ENCODE measurements at places on chromosomes 2 and 18.

DNA sequence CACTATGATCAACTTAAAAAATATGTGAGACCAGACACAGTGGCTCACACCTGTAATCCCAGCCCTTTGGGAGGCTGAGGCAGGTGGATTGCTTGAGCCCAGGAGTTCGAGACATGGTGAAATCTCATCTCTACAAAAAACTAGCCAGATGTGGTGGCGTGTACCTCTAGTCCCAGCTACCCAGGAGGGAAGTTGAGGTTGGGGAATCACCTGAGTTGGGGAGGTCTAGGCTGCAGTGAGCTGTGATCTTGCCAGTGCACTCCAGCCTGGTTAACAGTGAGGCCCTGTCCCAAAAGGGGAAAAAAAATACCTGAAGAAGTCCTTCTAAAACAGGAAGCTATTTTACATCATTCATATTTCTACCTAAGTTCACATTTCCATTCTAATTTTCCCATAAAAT, 144.0 kb downstream of the EML6 start:
- DNase-seq = no peak

DNA sequence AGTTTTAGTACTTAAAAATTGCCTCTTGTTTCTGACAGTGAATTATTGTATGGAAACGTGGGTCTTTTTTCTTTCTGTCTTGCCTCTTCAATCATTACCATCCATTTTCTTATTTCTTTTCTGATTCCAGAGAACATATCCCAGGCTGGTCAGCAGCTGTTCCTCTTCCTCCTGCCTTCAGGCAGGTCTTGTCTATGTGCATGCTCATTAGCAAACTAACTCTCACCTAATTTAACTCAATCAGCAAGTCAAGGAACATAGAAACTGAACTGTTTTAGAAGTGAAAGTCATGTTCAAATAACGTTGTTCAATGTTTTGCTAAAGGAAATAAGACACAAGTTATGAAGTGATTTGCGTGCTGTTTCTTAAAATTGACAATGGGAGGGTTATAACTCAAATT, 241.5 kb downstream of the PTGR3 start:
- no peak for DNase-seq

DNA sequence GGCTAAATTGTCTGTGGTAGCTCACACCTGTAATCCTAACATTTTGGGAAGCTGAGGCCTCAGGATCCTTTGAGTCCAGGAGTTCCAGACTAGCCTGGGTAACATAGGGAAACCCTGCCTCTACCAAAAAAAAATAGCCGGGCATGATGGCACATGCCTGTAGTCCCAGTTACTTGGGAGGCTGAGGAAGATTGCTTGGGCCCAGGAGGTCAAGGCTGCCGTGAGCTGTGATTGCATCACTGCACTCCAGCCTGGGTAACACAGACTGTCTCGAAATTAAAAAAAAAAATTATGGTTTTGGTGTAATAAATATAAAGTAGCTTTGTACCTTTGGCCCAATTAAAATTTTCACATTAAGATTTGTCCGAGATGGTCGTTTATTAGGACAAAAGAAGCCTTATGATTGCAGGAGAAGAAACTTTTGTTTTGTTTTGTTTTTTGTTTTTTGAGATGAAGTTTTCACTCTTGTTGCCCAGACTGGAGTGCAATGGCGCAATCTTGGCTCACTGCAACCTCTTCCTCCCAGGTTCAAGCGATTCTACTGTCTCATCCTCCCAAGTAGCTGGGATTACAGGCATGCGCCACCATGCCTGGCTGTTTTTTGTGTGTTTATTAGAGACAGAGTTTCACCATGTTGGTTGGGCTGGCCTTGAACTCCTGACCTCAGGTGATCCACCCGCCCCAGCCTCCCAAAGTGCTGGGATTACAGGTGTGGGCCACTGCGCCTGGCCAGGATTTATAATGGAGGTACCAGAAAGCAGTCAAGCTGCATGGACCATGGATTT, 4.1 kb downstream of the MTA3 start:
- DNase-seq = no peak

- no peak for DNase-seq
Observed at GRCh38 chr2:96799623-96799935, 16.5 kb upstream of the CNNM3 start.

- DNase-seq = no peak
Observed at GRCh38 chr2:6723865-6724604, 141.7 kb downstream of the CMPK2 start.

- no peak for DNase-seq
Observed at GRCh38 chr2:19198381-19198780, 160.0 kb downstream of the OSR1 start.

GRCh38 chr2:57417007-57417406, 629.6 kb upstream of the VRK2 start:
- no peak for DNase-seq

GRCh38 chr2:157355618-157356017, 30.0 kb upstream of the ERMN start:
- no peak for DNase-seq

DNA sequence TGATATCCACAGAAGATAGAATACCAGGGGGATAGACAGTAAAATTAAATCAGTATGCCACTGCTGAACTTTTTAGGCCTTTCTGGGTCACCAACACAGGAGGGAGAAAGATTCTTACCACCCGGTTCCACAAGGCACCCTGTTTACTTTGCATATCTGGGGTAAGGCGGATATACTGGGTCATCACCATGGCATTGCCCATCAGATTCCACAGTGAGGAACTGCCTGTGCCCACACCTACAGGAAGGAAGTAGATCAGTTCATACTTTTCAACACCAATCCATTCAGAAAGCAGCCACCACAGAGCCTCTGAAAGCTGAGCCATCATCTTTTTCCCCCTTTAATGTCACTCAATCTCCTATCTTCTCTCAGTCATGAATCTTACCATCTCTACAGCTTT, 2.0 kb downstream of the LMAN2L start:
- no peak for DNase-seq

DNA sequence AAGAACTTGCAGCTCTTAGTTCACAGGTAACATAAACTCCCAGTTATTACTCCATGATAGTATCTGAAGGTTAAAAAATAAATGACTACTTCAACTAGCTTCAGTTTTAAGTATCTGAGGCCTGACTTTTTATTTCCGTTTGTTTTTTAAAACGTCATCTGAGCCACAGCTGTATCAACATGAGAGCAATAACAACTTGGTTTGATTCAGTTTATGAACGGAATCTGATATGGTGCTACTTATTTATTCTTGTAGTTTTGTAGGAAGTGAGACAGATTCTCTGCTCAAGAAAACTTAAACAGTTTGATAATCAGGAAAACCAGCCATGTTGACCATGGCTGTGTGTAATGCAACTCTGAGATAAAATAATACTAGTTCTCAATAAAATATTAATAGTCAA, 34.9 kb downstream of the NAB1 start:
- no peak for DNase-seq

- no peak for DNase-seq
Observed at GRCh38 chr2:236795861-236796219, 226.2 kb downstream of the ACKR3 start.

- DNase-seq = no peak
Observed at GRCh38 chr2:127305990-127306585, 12.1 kb upstream of the ERCC3 start.

DNA sequence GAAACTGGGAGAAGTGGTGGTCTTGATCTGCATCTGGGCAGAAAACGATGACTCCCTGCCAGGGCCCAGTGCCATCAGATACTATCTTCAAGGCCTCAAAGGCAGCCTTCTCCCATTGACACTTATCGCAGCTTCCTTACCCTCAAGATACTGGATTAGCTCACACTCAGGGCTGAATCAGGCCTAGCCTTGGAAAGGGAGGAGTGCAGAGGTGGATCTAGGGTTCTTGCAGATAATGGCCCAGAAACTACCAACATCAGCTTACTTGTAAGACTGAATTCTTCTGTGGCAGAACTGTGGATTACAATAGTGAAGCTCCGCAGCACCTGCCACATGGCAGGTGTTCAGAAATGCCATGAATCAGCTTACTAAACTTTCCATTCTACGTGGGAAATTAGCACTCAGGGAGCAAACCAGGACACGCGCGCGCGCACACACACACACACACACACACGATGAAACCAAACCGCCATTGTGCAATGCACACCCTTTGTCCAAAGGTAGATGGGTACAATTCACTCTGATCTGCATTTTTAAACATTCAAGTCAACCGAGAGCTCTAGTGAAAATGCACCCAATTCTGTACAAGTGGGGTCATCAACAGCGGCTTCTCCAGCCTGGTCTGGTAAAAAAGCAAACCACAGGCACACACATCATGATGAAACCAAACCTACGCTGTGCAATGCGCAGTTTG, 26.3 kb upstream of the TMEM182 start:
- DNase-seq = peak; percentile 59

- no peak for DNase-seq
Observed at GRCh38 chr18:34482204-34482603, 227.9 kb upstream of the DTNA start.

- DNase-seq = no peak
Observed at GRCh38 chr2:43854671-43855070, 15.9 kb downstream of the ABCG8 start.

DNA sequence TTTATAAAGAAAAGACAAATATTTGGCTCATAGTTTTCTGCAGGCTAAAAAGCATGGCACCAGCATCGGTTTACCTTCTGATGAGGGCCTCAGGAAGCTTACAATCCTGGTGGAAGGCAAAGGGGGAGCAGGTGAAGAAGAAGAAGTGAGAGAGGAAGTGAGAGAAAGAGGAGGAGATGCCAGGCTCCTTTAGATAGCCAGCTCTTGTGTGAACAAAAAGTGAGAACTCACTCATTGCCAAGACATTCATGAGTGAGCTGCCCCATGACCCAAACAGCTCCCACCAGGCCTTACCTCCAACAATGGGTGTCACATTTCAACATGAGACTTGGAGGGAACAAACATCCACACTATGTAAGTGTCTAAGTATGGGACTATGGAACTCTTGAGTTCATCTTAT, 14.3 kb downstream of the CCDC150 start:
- no peak for DNase-seq

GRCh38 chr2:110105608-110106467, 9.8 kb downstream of the MALL start:
- no peak for DNase-seq

- DNase-seq = no peak
Observed at GRCh38 chr2:88342749-88343148, 109.7 kb downstream of the FOXI3 start.

GRCh38 chr2:153230977-153231376, 247.6 kb downstream of the RPRM start:
- no peak for DNase-seq

DNA sequence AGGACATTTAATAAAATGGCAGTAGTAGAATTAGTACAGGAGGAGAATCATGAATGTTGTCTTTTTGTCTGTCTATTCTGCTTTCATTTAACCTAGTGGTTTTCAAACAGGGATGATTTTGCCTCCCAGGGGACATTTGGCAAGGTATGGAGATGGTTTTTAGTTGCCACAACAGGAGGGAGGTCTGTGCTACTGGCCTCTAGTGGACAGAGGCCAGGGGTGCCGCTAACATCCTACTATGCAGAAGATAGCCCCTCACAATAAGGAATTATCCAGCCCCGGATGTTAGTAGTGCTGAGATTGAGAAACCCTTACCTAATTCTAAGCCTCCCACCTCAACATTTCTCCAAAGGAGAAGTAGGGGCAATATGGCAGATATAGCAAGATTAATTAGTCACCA, 18.3 kb downstream of the FASTKD2 start:
- DNase-seq = peak; percentile 14

DNA sequence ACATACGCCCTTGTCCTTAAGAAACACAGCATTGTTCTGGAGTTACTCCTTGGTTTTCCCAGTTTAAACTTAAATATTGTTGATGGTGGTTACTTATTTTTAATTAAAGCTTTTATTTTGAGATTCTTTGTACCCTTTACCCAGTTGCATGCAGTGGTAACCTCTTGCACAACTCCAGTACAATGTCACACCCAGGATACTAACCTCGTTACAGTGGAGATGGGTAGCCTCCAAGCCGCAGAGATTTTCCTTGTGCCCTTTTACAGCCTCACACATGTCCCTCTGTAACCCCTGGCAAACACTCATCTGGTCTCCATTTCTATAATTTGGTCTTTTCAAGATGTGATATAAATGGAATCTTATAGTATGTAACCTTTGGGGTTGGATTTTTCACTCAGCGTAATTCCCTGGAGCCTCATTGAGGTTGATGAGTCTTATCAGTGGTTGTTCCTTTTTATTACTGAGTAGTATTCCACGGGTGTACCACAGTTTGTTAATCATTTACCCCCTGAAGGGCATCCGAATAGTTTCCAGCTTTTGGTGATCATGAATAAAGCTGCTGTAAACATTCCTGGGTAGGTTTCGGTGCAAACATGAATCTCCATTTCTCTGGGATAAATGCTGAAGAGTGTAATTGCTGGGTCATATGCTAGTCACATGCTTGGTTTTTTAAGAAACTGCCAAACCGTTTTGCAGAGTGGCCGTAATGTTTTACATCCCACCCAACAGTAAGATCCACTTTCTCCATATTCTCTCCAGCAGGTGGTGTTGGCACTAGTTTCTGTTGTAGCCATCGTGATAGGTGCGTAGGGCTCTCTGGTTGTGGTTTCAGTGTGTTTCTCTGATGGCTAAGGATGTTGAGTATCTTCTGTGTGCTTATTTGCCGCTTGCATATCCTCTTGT, 68.6 kb downstream of the DGKD start:
- DNase-seq = no peak

GRCh38 chr2:28397043-28397381, 4.4 kb downstream of the FOSL2 start:
- no peak for DNase-seq

DNA sequence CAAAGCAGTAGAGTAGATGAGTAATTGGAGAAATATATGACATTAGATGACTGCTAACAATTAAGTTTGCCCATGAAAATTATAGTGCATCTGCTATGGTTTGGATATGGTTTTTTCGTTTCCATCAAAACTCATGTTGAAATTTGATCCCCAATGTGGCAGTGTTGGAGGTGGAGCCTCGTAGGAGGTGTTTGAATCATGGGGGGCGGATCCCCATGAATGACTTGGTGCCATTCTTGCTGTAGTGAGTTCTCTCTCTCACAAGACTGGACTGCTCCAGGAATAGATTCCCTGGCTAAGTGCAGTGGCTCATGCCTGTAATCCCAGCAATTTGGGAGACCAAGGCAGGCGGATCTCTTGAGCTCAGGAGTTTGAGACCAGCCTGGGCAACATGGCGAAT, 9.7 kb upstream of the CUL3 start:
- DNase-seq = no peak

DNA sequence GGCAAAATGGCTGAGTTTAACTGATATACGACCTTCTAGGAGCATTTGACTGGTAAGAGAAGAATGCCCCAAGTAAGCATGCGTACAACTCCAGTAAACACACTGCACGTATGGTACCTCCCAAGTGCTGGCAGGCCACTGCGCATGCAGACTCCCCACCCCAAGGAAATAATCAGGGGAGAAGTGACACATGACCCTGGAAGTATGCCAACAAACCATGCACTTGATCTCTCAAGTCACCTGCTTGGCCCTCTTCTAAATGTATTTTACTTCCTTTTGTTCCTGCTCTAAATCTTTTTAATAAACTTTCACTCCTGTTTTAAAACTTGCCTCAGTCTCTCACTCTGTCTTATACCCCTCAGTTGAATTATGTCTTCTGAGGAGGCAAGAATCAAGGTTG, 129.8 kb upstream of the COL5A2 start:
- peak; percentile 35 for DNase-seq

GRCh38 chr18:31407649-31408048, 31.1 kb downstream of the DSG4 start:
- no peak for DNase-seq

GRCh38 chr18:33665187-33665586, 87.2 kb downstream of the ASXL3 start:
- DNase-seq = no peak

Measured in erythroblast (primary cell).